Keratinocyte (primary cell): ENCODE measurements at places on chromosomes 1 and 21.

GRCh38 chr1:247528812-247529474 is 7.3 kb downstream of the OR2C3 start:
- H3K4me3 ChIP-seq: no peak overlapping the region
- H3K36me3 ChIP-seq: no peaks in the 10 kb centered on the region
- no peaks in the 10 kb centered on the region for H3K27me3 ChIP-seq
- H3K4me1 ChIP-seq: no peaks in the 10 kb centered on the region
- DNase-seq: no peak

- no peak for DNase-seq
- H3K4me3 ChIP-seq: no peak overlapping the region
- H3K27ac ChIP-seq: no peak overlapping the region
- H3K4me1 ChIP-seq: peaks cover 15% of the 10 kb centered on the region
- H3K27me3 ChIP-seq: no peaks in the 10 kb centered on the region
Measured at GRCh38 chr1:115556236-115556635, 85.5 kb upstream of the VANGL1 start.

- H3K27ac ChIP-seq: no peak overlapping the region
- no peaks in the 10 kb centered on the region for H3K36me3 ChIP-seq
- no peaks in the 10 kb centered on the region for H3K27me3 ChIP-seq
Measured at GRCh38 chr21:30958741-30959140, 77.4 kb upstream of the KRTAP11-1 start.

DNA sequence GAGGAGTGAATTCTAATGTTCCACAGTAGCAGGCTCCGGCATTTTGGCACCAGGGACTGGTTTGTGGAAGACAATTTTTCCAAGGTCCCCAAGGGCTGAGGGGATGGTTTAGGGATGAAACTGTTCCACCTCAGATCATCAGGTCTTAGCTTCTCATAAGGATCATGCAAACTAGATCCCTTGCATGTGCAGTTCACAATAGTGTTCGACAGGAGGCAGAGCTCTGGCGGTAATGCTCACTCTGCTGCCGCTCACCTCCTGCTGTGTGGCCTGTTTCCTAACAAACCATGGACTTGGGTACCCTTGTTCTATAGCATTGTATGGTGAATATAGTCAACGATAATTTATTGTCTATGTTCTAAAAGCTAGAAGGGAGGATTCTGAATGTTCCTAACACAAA is 16.6 kb downstream of the CRNN start:
- peaks cover 26% of the 10 kb centered on the region for H3K27me3 ChIP-seq
- no peak overlapping the region for H3K27ac ChIP-seq
- peaks cover 17% of the 10 kb centered on the region for H3K4me1 ChIP-seq
- no peak overlapping the region for H3K4me3 ChIP-seq
- no peak for DNase-seq

- H3K36me3 ChIP-seq: peaks cover 1% of the 10 kb centered on the region
- H3K27me3 ChIP-seq: no peaks in the 10 kb centered on the region
- no peak overlapping the region for H3K27ac ChIP-seq
- no peak for DNase-seq
Measured at GRCh38 chr1:246837418-246838117, 94.2 kb downstream of the AHCTF1 start.

- no peaks in the 10 kb centered on the region for H3K36me3 ChIP-seq
- no peak overlapping the region for H3K4me3 ChIP-seq
- no peaks in the 10 kb centered on the region for H3K4me1 ChIP-seq
- no peak for DNase-seq
- H3K27ac ChIP-seq: no peak overlapping the region
Measured at GRCh38 chr1:80349218-80349617, 1342.7 kb upstream of the ADGRL4 start.
